ENCODE measurements at places on chromosomes 12 and 14.
A peak's percentile ranks its signal among the peaks of the same experiment; 100 is the strongest.

GRCh38 chr12:3273409-3273853 is 196.3 kb downstream of the TSPAN9 start:
- no peak for DNase-seq

DNA sequence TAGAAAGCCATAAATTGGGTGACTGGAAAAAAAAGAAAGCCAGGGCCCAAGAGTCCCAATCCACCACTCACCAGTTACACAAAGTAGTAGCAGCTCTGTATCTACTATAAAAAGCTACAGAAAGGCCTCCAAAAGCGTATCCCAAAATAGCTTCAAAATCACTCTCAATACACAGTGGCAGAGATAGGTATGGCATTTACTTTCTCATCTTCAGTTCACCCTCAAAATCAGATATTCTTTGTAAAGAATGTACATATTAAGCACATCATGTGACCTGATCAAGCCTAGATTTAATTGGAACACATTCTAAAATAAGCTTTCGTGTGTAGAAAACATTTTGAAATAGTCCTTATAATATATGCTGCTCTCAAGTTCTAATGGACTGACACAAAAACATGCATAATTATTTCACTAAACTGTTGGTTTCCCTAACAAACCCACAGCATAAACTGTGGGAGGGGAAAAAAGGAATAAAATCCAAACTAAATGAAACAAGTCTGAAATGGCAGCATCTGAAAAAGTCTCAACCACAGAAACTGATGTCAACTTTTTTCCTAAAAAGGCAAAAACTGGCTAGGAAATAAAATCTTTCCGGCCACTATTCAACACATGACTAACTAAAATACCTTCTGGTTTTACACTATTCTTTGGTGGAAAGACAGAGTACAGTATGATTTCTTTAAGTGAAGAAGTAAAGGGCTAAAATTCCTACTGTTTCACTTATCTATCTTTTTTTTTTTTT is 25.9 kb downstream of the UBE2N start:
- no peak for DNase-seq

DNA sequence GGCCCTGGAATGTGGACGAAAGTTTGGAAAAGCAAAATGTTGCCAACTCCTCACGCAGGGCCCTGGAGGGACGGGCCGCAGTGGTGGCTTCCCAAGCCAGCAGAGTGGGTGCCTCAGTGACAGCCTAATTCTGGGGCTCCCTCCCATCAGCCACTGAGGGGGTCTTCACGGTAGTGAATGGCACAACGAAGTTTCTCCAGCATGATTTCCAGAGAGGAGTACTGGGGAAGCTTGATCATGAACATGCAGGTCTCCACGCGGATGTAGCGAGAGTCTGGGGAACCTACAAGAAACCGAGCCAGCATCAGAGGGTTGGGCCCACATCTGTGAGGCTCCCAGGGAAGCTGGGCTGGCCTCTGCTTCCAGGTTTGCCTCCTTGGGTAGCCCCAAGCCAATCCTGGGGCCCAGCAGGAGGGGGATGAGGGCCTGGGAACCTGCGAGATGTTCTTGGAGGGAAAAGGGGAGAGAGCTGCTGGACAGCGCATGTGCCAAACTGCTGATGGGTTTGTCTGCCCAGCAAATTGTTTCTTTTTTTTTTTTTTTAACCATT is 37.0 kb downstream of the TRAFD1 start:
- DNase-seq: no peak

DNA sequence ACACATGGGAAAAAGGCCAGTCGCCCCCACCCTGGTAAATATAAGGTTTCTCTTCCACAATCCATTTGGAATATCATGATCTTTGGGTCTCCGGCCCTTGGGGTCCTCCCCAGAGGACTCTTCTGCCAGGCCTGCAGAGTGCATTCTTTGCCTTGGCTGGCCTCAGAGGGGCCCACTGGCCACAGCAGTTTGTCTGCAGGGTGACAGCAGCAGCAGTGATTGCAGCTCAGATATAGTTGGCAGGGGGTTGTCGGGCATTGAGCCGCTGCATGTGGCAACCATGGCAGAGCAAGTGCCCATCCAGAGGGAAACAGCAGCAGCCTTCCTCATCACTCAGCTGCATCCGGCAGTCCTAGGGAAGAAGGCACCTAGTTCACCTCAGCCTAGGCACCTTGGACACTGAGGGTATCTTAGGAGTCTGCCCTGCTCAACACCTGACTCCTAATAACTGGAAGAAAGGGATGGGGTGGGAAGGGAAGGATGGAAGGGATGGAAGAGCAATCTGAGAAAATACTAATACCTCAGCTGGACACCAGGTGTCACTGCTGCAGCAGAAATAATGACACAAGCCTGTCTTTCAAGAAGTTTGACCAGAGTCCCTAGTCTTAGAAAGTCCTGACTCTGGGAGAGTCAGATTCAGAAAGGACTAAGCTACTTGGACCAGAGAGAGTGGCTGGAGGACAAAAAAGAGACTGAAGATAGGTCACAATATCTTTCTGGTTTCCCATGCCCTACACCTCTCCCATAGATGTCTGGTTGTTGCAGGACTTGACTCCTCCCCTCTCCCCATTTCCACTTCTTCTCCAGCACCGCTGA is 8.9 kb downstream of the AJUBA start:
- DNase-seq: peak; percentile 77

- peak; percentile 65 for DNase-seq
These were observed 11.1 kb upstream of the KRT1 start for GRCh38 chr12:52691076-52691840.

DNA sequence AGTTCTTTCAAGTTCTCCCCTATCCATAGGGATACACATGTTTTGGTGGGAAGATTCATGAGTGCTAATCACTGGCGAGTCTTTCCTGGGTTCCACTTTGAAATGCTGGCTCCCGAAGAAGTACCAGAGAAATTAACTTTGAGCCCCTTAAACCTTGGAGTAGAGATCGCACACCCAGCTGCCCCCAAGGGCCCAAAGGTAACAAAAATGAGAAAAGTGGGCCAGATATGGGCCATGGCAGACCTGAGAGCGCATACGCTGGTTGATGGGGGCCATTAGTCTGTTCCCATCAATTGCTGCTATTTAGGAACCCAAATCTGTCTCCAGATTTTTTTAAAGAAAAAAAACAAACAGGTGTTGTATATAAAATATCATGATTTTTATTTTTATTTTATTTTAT is 2.1 kb downstream of the GSTZ1 start:
- no peak for DNase-seq

GRCh38 chr14:77220246-77221017 is 38.8 kb downstream of the TMEM63C start:
- no peak for DNase-seq

DNA sequence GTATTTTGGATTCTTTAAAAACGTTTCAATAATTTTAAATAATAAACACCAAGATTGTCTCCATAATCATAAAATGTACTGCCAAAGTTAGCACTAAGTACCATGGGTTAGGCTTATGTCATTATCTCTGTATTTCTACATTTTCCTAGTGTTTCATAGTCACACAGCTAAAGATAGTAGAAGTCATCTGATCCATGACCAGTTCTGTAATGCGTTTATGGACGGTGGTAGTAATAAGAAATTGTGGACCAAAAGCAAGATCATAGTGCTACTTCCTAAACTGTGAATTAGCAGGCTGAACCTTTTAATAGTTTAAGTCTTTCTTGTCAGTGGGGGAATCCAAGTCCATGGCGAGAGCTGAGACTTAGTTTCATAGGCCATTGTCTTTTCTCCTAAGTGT is 142.1 kb downstream of the AKAP6 start:
- DNase-seq: no peak

DNA sequence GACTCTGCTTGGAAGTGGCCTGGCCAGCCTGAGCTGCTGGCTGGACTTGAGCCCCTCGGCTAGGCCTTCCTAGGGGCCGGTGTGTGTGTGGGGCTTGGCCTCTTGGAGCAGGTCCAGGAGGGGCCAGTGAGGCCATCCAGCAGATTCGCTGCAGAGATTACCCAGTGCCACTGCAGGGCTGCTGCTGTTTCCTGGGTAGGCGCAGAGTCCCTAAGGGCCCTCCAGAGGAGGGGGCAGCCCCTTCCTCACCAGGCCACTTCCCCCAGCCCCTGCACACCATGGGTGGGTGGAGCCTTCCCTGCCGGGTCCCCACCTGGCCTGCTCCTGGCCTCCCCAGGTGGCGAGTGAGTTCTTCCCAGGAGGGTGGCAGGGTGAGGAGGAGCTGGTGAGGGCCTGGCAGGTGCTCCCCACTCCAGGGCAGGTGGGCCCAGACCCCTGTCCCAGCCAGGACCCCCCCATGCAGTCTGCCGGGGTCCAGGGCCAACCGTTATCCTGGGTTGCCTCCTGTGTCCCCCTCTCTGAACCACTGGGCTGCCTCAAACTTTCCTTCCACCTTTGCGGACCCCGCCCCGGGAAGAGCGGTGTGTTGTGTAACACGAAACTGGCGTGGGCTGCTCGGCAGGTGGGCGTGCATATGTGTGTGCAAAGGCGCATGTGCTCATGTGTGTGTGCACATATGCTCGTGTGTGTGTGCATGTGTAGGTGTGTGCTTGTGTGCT is 25.1 kb downstream of the ASPG start:
- DNase-seq: no peak

GRCh38 chr12:62268956-62269355 is 8.8 kb downstream of the USP15 start:
- no peak for DNase-seq

- DNase-seq: peak; percentile 85
These were observed 304.1 kb upstream of the SSTR1 start for GRCh38 chr14:37903343-37904191.

DNA sequence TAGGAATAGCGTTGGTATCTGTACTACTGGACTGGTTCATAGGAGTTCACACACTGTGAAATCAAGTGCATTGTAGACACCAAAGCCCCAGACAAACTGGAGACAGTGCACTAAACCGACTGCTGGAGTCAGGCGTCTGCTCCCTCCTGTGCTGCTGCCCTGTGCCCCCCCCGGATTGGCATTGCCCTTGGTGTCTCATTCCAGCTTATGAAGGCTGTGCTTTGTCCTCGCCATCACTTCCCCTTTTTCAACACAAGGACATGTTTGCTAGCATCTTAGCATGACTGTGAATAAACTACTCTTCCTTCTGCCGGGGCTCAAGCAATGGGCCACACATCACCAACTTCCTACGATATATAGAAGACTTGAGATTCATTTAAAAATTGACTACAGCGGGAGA is 84.0 kb downstream of the TMCC3 start:
- no peak for DNase-seq

DNA sequence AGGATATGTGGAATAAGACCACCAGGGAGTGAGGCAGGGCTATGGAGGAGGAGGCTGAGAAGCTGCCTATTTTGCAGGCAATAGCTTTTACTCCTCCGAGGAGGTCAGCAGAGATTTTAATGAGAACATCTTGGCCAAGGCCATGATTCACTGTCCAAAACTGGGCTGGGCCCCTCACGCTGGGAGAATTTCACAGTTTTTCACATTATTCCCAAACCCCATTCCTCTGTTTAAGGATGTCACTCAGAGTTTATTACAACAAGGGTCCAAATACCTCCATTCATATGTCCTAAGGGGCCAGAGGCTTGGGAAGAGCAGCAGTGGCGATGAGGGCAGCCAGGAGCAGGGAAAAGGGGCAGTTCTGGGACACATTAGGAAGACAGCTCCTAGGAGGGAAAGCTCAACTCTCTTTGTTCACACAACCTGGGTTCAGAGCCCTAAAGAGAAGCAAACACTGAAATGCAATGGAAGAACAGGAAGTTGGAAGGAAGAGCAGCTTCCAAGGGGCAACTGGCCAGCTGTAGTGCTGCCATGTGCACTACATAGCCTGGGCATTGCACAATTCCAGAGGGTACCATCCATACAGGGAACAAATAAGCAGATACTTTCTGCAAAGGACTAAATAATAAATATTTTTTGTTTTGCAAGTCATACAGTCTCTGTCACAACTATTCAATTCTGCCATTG is 283.2 kb downstream of the NUAK1 start:
- no peak for DNase-seq

DNA sequence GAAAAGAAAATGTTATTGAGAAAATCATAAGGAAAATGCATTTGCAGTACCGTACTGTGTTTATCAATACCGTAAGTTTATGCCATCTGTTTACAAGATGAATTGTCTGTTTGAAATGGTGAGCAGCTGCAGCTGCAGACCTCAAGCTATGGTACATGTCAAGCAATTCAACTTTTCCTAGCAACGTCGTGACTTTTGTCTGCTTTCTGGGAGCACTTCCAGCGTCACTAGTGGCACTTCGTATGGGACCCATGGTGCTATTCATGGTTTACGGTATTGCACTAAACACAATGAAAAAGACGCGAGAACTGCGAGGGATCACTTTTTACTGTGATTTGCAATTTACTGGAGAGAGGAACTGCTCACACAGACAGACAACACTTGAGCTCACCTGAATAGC is 160.8 kb downstream of the UNC79 start:
- no peak for DNase-seq

- DNase-seq: no peak
These were observed 1.3 kb upstream of the TWF1 start for GRCh38 chr12:43807386-43807785.

GRCh38 chr12:51171884-51172514 is 936 bp downstream of the TFCP2 start:
- peak; percentile 45 for DNase-seq

DNA sequence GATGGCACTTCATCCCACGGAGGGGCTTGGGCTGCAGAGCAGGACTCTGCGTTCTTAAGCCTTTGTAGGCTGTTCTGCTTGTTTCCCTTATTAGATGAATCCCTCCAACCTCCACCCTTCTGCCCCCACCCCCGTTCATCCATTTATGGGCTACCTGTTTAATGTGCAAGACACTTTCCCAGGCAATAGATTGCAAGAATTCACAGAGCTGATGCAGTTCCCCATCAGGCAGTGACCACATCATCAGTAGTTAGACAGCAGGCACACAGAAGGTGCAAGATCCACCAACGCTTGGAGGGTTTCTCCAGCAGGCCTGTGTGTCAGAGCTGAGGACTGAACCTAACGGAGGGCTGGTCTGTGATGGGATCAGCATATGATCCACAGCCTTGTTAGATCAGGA is 1.2 kb upstream of the C1R start:
- no peak for DNase-seq

GRCh38 chr12:114096461-114096860 is 130.3 kb upstream of the RBM19 start:
- no peak for DNase-seq

GRCh38 chr14:41925409-41925808 is 318.7 kb downstream of the LRFN5 start:
- DNase-seq: peak; percentile 65

GRCh38 chr12:68028647-68029046 is 39.4 kb downstream of the IFNG-AS1 start:
- no peak for DNase-seq

GRCh38 chr14:26905229-26905628 is 307.4 kb upstream of the NOVA1 start:
- DNase-seq: no peak

GRCh38 chr14:64960762-64961276 is 11.3 kb downstream of the RAB15 start:
- DNase-seq: peak; percentile 89

GRCh38 chr14:88770736-88771135 is 22.0 kb downstream of the EML5 start:
- DNase-seq: no peak

DNA sequence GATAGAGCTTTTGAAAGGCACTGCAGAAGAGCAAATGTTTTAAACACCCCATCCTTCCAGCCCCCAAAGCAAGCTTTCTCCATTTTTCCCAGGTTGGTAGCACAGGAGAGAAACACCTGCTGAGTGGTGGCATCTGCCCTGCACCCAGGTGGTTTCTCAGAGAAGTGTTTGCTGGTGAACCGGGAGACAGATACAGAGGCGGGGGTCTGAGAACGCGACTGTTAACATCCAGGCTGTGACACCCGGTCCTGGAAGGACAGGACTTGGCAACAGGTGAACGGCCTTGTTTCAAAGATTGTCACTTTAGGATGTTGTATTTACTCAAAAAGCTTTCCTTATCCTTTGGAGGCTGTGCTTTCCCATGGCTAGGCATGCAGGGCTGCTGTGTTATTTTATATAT is 18.5 kb downstream of the MMAB start:
- DNase-seq: no peak

GRCh38 chr12:48336564-48336963 is 14.2 kb downstream of the ZNF641 start:
- DNase-seq: peak; percentile 53
